ENCODE measurements at places on chromosomes 12 and 14.

DNA sequence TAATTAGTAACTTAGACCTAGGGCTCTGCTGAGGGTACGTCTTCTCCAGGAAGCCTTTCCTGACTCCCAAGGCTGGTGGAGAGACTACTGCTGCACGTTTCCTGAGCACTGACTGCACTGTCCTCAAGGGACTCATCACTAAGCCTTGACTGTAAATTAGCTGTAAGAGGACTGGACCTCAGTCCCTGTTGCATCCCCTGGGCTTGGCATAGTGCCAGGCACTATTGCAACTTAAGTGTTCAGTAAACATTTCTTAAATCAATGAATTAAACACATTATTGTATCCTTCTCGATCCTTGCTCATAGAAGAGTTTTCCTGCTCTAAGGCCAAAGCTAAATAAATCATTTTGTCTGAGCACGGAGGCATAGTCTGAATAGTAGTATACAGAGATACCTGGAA lies 31.9 kb upstream of the IFNG-AS1 start:
- DNase-seq: no peak

DNA sequence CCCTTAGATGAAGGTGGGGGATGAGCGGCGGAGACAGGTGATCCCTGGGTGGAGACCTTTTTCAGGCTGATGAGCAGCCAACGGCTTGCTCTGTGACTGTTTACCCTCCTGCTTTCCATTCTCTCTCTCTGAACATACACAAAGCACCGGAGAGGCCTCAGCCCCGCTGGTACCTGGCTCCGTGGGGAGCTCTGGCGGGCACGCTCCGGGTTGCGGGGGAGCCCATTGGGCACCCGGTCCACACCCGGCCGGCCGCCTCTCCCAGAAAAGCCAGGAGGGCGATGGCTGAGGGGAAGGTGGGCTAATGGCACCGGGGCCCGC lies 545 bp downstream of the SMARCC2 start:
- no peak for DNase-seq

DNA sequence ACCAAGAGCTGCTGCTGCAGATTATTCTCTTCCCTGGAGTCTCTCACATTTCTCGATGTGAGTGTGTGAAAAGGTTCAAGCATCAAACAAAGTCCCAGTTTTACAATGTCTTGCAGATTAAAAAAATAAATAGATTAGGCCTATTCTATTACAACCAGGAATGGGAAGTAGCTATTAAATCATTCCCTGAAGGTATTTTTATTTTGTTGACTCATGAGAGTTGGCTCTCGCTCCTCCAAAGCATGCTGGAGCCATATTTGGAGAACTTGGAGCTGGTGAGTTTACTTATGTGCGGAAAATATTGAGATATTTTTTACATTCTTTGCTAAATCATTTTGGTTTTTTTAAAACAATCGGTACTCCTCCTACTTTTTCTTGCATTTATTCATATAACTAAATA lies 572.3 kb downstream of the ETNK1 start:
- DNase-seq: no peak

- DNase-seq: no peak
These were observed 20.6 kb upstream of the SNRPF start for GRCh38 chr12:95838125-95838524.

- no peak for DNase-seq
These were observed 444.8 kb downstream of the AEBP2 start for GRCh38 chr12:19884021-19884492.

GRCh38 chr14:100065942-100066574 lies 836 bp downstream of the EVL start:
- DNase-seq: no peak

DNA sequence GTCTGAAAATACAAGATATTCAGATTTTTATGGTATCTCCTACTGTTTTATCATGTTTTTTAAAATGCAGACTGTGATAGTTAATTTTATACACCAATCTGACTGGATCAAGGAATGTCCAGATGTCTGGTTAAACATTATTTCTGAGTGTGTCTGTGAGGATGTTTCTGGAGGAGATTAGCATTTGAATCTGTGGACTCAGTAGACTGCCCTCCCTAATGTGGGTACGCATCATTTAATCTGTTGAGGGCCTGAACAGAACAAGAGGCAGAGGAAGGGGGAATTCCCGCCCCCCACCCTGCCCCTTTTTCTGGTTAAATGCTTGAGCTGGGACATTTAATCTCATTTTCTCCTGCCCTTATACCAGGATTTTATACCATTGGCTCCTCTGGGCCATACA lies 72.1 kb downstream of the AVPR1A start:
- no peak for DNase-seq

GRCh38 chr12:120979220-120979861 lies 998 bp downstream of the HNF1A start:
- DNase-seq: no peak

DNA sequence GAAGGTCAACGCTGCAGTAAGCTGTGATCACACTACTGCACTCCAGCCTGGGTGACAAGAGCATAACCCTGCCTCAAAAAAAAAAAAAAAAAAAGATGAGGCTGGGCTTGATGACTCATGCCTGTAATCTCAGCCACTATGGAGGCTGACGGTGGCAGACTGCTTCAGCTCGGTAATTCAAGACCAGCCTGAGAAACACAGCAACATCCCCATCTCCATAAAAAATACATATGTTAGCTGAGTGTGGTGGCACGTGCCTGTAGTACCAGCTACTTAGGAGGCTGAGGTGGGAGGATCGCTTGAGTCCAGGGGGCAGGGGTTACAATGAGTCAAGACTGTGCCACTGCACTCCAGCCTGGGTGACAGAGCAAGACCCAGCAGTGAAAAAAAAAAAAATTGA lies 50.4 kb downstream of the GXYLT1 start:
- DNase-seq: no peak

- DNase-seq: no peak
These were observed 17.5 kb downstream of the CHPT1 start for GRCh38 chr12:101714877-101715444.

GRCh38 chr14:81751198-81751597 lies 217.5 kb upstream of the SEL1L start:
- DNase-seq: no peak

- DNase-seq: no peak
These were observed 228.7 kb downstream of the CACNA1C start for GRCh38 chr12:2281446-2281845.
